Left forelimb (tissue), 1 donor: ENCODE measurements at places on chromosomes 12 and 14.
A peak's percentile ranks its signal among the peaks of the same experiment; 100 is the strongest.

DNA sequence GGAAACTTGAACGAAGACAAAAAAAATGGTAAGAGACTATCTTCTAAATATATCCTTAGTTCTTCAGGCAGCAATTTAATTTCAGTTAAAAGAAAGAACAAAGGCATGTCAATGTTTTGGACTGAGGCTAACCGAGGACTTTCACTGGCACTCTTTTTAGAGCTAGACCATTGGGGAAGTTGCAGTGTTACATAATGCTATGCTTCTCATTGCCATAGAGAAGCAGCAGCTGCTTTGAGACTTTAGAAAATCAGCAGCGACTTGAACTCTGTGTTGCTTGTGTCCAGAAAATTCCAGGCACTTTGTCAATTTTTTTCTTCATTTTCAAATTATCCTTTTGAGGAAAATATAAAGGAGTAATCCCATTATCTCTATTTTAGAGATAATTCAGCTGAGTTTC is 964.2 kb downstream of the NRXN3 start:
- DNase-seq, result no peak

DNA sequence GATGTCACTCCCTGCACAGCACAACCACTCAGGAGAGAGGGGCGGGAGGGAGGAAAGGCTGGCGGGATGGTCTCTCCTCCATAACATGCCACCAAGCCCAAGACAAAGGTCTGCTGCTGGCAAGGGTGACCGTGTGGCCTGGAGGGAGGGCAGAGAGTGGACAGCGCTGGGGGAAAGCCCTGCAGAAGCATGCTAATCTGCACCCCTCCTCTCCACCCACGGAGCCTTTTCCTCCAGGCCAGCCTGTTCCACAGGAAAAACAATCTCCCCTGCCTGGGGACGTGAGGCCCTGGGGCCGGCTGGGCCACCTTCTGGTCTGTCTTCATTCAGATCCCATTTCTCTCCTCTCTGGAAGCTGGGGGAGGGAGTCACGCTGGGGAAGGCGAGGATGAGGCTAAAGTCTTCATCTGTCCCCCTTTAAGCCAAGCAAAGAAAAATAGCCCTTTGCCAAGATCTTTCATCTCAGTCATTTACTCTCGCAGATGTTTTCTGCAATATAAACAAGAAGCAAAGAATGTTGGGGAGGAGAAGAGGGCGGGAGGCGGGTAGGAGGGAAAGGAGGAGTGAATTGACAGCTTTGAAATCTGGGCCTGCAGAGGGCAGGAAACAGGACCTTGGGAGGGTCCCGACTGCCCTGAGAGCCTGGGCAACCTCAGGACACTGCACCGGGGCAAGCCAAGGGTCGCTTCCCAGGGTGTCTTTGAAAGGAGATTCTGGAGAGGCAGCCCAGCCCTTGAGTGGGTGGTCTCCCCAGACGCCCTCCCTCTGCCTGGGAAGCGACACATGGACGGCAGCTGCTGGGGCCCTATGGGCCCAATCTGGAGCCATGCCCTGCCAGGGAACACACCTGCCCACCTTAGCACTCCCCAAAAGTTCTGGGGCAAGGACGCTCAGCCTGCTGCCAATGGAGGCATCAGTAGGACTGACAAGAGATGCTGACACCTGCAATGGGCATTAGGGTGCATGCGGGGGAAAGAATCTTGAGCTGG is 133.6 kb downstream of the ZFP36L1 start:
- DNase-seq, result peak; percentile 66

GRCh38 chr12:90972226-90972625 is 17.2 kb upstream of the CCER1 start:
- DNase-seq, result no peak

GRCh38 chr12:85179680-85180270 is 100.2 kb upstream of the ALX1 start:
- no peak for DNase-seq

DNA sequence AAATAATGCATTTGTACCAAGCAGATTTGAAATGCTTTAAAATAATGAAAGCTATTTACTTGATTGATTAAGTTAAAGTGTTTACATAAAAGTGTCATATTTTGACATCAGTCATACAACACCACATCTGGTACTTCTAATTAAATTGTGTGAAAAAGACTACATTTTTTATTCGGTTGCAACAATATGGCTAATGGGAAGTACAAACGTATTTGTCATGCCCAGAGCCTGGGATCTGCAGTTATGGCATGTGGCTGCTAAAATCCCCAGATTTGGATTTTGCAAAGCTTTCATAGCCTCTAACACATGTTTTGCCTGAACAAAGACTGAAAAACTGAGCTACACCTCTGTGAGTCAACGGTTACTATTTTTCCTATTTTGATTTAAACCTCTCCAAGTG is 66.6 kb downstream of the LLPH start:
- no peak for DNase-seq

- DNase-seq, result no peak
These were observed 52.0 kb upstream of the PPP2R5C start for GRCh38 chr14:101709533-101709881.

GRCh38 chr12:7150356-7150755 is 20.2 kb downstream of the CLSTN3 start:
- DNase-seq, result no peak

DNA sequence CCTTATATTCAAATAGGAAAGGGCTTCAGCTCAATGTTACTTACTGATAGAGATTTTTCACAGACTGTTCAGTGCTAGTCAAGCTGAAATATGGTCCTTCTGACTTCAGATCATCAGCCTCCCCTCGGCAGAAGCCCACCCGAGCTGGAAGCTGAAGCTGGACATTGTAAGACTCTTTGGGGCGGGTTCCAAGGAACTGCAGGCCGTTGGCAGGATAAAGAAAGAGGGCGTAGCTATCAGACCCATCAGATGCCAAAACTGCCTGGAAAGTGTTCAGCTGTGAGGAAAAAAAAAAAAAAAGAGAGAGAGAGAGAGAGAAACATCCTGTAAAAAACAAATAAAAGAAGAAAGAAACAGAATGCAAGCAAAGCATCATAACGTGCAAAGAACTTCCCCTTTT is 8.8 kb downstream of the NID2 start:
- DNase-seq, result no peak

DNA sequence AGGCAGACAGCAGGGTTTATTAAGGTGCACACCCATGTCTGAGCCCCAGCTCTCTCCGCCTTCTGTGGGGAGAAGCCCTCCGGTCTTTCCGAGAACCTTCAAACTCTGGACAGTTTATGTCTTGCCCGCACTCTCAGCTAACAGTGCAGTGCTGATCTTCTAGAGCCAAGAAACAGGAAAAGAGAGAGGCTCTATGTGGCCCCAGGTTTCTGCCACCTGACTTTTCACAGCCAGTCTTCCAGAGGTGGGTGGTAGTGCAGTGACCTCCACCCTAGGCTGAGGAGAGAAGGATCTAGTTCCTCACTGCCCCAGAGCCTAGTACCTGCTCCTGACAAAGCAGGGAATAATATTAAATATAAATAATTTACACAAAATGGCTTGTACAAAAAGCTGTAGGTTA is 4.0 kb upstream of the SLC22A17 start:
- peak; percentile 37 for DNase-seq

DNA sequence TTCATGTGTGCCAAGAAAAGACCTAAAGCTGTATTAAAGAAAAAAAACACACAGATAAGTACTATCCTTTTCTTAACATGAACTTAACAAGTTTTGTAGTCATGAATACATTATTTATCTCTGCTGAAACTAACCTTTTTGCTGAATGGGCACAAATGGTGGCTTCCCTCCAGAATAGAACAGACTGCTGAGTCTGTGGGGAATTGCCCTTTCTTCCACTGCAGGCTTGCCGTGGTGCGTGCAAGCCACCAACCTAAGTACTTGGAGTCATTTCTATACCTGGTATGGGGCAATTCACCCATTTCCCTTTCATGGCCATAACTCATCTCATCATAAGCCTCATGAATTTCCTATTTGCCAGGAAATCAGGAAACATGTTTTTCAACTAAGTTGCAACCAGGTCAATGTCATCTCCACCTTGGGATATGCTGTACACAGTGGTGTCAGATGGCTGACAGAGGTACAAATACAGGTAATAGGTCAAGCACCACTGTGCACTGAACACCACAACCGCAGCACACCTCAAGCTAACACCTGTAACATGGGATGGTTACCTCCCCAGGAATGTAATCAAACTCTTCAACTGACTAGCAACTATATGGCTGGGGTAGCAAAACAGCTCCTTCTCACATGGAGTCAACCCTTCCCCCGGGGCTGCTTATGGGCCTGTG is 49.9 kb downstream of the CATSPERB start:
- DNase-seq, result no peak

- no peak for DNase-seq
These were observed 105.2 kb downstream of the ZFC3H1 start for GRCh38 chr12:71558445-71558844.

DNA sequence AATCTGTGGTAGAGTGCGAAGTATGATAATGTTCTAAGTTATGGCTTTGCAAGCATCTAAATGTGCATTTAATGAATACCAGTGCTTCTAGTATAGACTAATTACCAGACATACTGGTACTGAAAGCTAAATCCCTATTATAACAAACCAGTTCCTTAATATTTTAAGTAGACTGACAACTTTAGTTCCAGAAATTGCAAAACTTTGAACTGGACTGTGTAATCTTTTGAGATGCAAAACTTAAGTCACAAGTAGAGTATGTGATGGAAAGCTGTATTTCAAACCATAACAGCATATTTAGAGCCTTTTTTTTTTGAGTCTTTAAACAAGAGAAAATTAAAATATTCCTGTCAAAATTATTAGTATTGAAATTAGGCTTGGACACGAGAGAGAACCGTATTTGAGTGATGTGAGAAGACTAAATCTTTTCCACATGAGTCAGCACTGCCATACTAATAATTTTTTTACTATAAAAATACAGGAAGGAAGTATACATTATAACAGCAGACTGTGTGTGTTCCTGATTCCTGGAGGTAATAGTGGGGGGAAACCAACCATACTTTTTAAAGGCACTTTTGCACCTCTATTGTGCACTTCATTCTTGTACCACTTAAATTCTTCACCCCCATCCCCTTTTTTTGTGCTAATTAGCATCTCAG is 45.5 kb downstream of the PPM1A start:
- no peak for DNase-seq

GRCh38 chr12:106181401-106182114 is 42.8 kb upstream of the NUAK1 start:
- DNase-seq, result no peak

- no peak for DNase-seq
These were observed 181.1 kb downstream of the ESR2 start for GRCh38 chr14:64112867-64113678.

- no peak for DNase-seq
These were observed 93.4 kb downstream of the ADGRD1 start for GRCh38 chr12:131046813-131047788.

DNA sequence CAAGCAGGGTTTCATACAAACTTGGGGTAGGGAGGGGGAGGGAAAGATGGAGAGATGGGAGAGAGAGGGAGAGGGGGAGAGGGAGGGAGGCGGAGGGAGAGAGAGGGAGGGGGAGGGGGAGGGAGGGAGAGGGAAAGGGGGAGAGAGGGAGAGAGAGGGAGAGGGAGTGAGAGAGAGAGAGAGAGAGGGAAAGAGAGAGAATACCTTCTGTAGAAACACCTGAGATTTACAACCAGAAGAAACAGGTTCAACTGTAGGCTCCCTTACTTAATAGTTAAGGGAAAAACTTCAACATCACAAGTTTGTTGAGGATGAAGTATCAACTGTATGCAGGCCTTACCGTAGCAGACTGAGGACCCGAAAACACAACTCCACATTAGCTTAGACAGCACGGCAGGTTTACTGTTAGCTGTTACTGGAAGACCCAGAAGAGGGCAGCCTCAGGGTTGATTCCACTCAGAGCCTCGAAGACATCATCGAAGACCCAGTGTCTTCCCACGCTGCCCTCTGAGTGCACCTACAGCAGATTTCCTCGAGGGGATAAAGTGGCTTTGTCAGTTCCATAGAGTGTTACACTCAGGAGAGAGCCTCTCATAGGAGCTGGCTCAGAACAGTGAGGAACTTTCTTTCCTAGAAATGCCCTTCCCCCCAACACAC is 72.4 kb downstream of the NT5DC3 start:
- DNase-seq, result no peak

GRCh38 chr14:62017651-62018230 is 255.5 kb downstream of the SNAPC1 start:
- no peak for DNase-seq
